ENCODE measurements at places on chromosomes 5 and 9.

DNA sequence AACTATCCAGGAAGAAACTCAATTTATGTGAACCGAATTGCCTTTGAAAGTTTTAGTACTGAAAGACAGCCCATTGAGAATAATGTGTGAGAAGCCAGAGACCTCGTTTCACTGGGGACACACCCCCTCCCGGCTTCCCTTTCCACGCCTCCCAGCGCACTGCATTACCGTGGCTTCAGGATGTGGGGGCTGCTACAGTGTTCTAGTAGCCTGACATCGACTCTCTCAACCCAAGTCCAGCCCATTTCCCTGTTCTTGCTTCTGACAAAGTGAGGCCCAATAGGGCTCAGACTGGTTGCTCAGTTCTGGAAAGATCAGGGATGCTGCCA lies 3.5 kb downstream of the PAX5 start:
- DNase-seq: no peak

DNA sequence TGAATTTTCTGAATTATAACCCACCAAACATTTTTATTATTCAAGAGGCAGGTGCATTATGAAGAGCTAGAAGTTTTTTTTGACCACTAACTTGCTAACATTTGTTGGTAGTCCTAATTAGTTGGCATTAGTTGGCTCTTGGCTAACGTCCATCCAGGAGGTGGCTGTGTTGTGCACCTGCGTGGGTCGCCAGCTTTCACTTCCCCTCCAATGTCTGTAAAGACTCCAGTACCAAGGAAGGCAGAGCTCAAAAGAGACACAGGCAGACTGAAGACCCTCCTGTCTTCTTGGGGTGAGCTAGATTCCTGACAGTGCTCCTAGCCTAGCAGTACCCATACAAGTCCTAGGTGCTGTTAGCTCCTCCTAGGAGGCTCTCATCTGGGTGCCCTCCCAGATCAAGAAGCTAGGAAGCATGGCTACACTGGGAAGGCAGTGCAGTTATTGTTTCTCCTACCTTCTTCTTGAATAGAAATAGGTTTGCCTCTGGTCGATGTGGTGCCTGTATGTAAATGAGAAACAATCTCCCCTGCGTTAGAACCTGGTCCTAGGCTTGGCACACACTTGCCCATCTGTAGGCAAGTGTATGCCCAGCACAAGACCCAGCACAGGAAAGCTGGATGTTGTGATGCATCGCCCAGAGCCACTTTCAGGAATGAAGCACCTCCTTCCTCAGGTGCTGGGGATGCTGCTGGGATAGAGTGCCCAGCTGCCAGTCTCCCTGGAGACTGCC lies 190.9 kb downstream of the ICE1 start:
- no peak for DNase-seq

GRCh38 chr5:1139331-1140170 lies 27.7 kb upstream of the SLC12A7 start:
- DNase-seq: no peak

DNA sequence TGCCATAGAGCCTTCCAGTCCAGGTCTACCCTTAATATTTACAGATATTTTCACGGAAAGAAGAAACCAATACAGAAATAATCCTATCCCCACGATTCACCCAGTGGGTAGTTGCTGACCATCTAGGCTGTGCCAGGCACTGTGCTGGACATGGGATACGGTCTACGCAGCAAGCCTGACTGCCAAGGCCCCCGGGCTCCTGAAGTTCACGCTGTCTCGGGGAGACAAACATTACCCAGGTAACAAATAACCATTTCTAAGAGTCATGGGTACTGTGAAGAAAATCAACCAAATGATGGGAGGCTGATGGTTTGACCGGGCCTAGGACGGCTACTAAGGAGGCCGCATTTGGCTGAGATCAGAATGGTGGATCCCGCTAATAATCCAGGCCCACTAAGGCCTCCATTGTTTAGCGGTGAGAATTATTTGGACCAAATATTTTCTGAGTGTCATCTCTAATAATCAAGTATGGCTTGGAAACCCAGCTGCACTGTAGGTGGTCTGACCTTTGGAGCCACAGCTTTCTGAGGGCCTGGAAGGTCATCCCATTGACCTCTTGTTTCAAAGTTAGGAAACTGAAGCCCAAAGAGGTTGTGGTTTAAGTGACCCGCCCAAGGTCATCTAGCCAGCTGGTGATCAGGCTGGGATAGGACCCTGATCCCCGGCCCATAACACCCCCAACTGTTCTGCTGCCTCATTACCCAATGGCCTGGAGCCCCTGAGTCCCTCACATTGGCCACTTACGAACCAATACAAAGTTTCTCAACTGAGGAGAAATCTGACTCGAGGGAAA lies 82.4 kb downstream of the AK8 start:
- no peak for DNase-seq

DNA sequence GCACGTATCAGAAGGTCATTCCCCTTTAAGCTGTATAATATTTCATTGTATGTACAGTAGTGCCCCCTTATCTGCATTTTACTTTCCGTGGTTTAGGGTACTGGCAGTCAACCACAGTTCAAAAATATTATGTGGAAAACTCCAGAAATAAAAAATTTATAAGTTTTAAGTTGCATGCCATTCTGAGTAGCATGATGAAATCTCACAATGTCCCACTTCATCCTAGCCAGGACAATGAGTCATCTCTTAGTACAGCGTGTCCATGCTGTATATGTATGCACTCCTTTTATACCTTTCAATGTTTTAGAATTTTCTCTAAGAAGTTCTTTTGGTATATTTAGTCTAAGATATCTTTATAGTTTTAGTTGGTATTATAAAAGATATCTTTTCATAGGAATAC lies 115.0 kb upstream of the HAND1 start:
- DNase-seq: no peak

- DNase-seq: no peak
Observed at GRCh38 chr9:69323861-69324260, 1.2 kb upstream of the ENTREP1 start.

GRCh38 chr9:71984403-71984802 lies 73.0 kb downstream of the C9orf85 start:
- no peak for DNase-seq

GRCh38 chr9:35882263-35882848 lies 12.2 kb upstream of the OR13J1 start:
- peak; percentile 50 for DNase-seq

DNA sequence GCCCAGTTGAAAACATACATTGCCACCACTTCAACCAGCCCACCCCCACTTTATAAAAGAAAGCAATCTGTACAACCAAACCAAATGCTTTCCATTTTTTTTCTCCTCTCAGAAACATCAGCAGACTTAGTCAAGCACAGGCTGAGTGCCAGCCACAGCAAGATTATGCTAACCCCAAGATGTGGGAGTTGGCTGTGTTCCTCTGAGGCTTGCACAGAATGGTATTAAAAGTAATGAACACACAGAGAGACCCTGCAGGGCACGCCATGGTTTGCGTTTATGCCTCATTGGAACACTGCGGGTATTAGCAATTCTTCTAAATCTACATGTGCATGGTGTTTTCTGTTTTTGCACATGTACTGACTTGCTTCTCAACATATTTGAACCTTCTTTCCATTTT lies 419.9 kb upstream of the GRAMD2B start:
- DNase-seq: no peak

DNA sequence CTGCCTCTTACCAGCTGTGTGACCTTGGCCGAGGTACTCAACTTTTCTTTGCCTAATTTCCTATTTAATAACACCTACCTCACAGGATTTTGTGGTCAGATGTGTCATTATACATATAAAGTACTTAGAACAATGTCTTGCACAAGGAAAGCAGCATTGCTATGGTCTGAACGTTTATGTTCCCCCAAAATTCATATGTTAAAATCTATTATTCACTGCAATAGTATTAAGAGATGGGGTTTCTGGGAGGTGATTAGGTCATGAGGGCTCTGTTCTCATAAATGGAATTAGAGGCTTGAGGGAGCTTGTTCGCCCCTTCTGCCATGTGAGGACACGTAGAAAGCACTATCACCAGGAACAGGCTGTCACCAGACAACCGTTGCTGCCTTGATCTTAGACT lies 10.9 kb upstream of the RNF145 start:
- DNase-seq: no peak

GRCh38 chr5:84779186-84779585 lies 394.5 kb upstream of the EDIL3 start:
- no peak for DNase-seq

DNA sequence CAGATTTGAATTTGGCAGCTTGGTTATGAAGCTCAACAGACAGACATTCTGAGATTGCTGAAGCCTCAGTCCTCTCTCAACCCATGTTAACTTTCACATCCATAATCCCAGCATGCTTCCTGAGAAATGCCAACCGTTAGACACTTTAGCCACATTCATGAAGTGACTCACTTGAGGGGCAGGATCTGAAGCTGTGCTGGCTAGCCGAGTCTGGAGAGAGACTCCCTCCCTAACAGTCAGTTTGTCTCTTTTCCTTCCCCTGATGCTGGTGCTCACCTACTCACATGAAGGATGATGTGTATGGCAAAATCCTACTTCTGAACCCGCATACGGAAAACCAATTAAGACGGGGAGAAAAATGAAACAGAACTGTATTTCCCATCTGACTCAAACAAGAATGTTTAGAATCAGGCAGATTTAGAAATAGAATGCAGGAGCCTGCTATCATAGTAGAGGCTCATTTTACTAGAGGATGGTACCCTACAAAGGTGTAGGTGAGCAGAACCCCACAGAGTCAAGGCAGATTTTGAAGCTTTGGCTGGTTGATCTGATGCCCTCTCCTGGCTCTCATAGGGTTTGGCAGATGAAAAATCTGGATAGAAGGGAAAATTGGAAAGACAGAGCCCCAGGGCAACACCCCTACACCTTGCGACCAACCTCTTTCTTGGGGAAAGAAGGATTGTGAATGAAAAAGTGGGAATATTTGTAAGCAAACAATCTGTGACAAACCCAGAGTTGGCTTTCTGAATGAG lies 150.9 kb upstream of the LHFPL2 start:
- no peak for DNase-seq

GRCh38 chr9:82110881-82111280 lies 122.3 kb downstream of the SPATA31D1 start:
- no peak for DNase-seq

DNA sequence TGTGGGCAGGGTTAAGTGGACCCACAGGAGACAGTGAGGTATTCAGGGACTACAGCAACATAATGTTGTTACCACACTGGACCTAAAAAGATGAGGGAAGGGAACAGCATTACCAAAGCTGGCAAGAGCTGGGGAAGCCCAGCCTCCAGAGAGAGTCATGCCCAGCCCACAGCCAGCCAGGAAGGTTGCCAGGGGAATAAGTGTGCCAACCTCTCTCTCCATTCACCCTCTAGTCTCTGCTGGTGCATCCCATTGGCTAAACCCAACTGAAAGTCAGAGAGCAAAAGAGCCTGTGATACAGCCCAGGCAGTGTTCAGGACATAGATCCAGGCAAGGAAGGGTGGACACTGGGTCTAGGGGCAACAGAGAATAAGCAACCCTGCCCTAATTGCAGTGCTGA lies 35.8 kb upstream of the AFAP1L1 start:
- DNase-seq: no peak

DNA sequence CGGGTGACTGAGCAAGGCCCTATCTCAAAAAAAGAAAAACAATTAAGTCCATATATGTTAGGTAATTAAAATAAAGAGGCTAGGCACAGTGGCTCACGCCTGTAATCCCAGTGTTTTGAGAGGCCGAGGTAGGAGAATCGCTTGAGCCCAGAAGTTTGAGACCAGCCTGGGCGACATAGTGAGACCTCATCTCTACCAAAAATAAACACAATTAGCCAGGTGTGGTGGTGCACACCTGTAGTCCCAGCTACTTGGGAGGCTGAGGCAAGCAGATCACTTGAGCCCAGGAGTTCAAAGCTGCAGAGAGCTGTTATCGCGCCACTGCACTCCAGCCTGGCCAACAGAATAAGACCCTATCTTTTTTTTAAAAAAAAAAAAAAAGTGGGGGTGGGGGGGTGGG lies 12.3 kb downstream of the WHRN start:
- DNase-seq: no peak

DNA sequence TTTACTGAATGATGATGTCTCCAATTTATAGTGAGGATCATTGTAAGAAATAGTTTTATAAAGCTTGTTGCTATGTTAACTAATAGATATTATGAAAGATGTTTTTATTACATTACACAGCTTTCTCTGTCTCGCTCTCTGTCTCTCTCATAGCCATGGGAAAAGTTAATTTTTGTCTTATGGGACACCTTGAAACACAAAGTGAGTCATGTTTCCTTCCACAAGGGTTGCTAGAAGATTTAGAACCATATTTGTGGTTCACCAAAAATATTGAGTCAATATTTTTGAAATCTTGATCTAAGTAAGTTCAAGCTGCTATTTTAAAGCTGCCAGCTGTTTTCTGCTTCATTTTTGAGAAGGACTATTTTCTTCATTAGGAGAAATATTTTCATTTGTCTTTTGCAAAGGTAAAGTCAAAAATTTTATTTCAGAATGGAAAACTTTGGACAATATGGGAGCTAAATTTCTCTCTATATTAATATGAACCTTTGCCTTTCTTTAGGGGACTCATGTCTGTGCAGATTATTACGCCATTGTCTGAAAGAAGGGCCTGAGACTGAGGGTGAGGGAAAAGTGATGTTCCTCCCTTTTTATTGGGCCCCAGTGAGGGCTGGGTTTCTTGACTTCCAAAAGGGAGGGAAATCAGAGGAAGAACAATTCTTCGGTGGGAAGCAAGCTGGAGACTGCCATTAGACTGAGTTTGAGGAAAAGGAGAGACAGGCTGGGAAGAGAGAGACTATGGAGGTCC lies 87.9 kb upstream of the SLC24A2 start:
- no peak for DNase-seq

DNA sequence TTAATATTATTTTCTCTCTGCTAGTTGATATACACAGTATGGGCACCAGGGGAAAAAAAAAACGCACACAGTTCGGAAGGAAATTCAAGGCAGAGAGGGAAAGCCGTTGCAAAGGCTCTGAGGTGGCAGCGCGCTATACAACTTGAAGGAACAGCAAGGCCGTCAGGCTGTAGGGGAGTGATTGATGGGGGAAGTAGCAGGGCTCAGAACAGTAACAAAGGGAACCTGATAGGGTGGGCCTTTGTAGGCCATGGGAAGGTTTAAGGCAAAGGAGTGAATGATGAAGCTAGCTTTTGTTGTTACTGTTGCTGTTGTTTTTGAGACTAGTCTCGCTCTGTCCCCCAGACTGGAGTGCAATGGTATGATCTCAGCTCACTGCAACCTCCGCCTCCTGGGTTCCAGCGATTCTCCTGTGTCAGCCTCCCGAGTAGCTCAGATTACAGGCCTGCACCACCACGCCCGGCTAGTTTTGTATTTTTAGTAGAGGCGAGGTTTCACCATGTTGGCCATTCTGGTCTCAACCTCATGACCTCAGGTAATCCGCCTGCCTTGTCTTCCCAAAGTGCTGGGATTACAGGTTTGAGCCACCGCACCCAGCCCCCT lies 27.0 kb downstream of the AQP7 start:
- no peak for DNase-seq

Data from NCI-H748 treated with DMSO at 0.1 percent for 48 hours (cell line).